GM23248 (cell line): ENCODE measurements at places on chromosomes 4 and X. TPM values are rescaled to one million over a fixed set of nuclear protein-coding genes. Genes with fewer than 3 reads are reported as not detected.

DNA sequence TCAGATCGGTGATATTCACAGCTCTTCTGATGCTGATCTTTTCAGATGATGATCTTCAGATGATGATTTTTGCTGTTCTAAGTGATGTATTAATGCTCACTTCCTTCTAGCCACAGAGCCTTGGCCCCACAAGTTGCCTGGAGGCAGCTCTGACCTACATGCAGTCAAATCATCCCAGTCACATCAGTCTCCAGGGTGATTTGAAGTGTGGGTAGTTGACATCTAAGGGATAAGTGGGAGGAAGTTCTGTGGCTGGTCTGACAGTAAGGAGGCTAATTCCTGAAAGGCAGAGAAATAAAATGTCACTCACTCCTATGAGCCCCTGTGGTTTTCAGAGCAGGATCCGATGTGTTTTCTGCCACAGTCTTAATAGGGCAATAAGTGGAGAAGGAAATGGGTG, 79.8 kb upstream of the RPL34 start:
- H3K36me3 ChIP-seq, result no peaks in the 10 kb centered on the region
- H3K27ac ChIP-seq, result no peak overlapping the region
- H3K4me3 ChIP-seq, result no peak overlapping the region
- H3K27me3 ChIP-seq, result peaks cover 14% of the 10 kb centered on the region; the same call in 1 of the 2 replicates

DNA sequence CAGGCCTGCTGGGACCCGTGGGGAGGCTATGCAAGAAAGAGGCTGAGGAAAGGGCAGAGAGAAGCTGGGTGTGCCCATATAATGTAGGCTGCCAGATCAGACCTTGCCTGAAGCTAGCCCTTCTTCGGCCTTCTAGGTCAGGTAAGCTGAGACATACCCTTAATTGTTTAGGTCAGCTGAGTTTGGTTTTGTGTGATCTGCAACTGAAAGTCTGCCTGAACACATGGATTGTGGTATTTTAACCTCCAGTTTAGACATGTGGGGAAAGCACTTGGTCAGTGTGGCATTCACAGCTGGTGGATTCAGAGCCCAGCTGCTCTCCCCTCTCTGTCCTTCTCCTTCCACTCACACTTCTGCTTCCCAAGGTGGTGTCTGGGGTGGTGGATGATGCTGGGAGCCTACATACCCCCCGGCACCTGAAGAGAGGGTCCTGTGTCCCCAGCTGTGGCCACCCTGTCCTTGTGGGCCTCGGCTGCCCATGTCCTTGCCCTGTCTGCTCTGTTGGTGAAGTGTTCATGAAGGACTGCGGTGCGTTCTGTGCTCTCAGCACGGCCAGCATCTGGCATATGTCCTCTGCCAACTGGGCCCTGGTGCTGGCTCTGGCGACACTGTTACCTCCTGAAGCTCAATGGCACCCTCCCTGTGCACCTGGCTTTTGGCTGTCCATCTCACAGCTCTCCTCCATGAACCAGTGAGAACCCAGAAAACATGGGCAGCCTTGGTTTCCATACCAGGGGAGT, 82.1 kb downstream of the NAT8L start:
- H3K27me3 ChIP-seq, result no peaks in the 10 kb centered on the region

DNA sequence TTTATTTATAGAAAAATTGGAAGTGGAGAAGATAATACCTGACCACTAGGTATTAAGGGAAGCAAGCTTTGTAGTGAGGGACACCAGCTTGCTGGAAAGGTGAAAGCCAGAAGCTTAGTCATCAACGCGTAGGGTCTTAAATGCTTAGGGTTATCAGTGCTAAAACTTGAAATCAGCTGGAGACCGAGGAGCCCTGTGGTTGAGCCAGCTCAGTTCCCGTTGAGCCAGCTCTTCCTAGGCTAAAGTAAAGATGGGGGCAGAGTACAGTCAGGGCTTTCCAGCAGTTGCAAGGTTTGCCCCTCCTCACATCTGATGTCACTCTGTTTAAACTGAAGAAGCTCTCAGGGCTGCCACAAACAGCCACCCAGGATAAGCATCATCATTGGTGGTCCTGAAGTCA, 240.7 kb downstream of the DCLK2 start:
- peaks cover 18% of the 10 kb centered on the region for H3K4me1 ChIP-seq
- no peaks in the 10 kb centered on the region for H3K36me3 ChIP-seq
- H3K27ac ChIP-seq, result no peak overlapping the region
- H3K4me3 ChIP-seq, result no peak overlapping the region
- DNase-seq, result no peak

- H3K4me3 ChIP-seq, result no peak overlapping the region
- no peaks in the 10 kb centered on the region for H3K36me3 ChIP-seq
- peak; percentile 55 for DNase-seq
- no peaks in the 10 kb centered on the region for H3K27me3 ChIP-seq
These were observed 37.0 kb downstream of the IRS4 start for GRCh38 chrX:108699368-108699767.

- H3K36me3 ChIP-seq, result no peaks in the 10 kb centered on the region
- DNase-seq, result peak; percentile 62
- H3K27me3 ChIP-seq, result no peaks in the 10 kb centered on the region
- no peak overlapping the region for H3K27ac ChIP-seq
These were observed 52.8 kb upstream of the ANKRD17 start for GRCh38 chr4:73311428-73311827.

GRCh38 chrX:47093860-47094259, 15.6 kb downstream of the RGN start:
- H3K27ac ChIP-seq, result no peak overlapping the region
- no peaks in the 10 kb centered on the region for H3K4me1 ChIP-seq
- no peaks in the 10 kb centered on the region for H3K36me3 ChIP-seq
- no peaks in the 10 kb centered on the region for H3K27me3 ChIP-seq

CXorf38 gene
- 7.7 and 12.9 TPM in 2 replicates for total RNA-seq

- peaks cover 23% of the 10 kb centered on the region for H3K27me3 ChIP-seq
- no peak overlapping the region for H3K27ac ChIP-seq
- H3K4me1 ChIP-seq, result no peaks in the 10 kb centered on the region
- no peaks in the 10 kb centered on the region for H3K36me3 ChIP-seq
These were observed 106.8 kb upstream of the NKX1-1 start for GRCh38 chr4:1512738-1513660.

- no peaks in the 10 kb centered on the region for H3K36me3 ChIP-seq
- H3K4me1 ChIP-seq, result peaks cover 63% of the 10 kb centered on the region
- 0 out of 2 replicates have a peak overlapping the region, but pooled peaks have one; percentile 14 for H3K4me3 ChIP-seq
- DNase-seq, result peak; percentile 81
- H3K27ac ChIP-seq, result peak overlapping the region; percentile 77
These were observed 176.8 kb downstream of the SCFD2 start for GRCh38 chr4:53189011-53189410.

DNA sequence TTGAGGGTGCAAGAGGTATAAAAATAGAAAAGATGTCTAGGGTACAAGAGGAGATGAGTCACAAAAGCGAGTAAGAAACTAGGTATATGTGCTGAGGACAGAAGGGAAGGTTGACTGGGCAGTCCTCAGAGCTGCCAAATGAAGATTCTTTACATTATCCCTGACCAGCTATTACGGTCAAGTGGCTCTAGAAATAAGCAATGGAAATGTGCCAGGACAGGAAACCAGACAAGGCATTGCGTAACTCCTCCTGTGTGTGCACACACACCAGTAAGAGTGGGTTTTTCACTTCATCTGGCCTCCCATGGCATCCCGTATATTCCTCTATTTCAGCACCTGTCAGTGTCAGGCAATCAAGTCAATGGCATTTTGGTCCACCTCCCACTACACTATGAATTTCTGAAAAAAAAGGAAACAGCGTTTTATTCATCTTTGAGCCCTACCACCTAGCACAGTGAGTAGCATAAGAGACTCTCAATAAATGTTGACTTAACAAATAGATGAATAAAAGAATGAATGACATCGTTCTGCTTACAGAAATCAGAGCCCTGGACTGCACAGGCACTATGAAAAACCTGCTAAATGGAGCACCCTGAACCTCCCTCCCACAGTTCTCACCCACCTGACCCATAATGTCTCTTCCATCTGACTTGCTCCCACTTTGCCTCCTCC, 62.6 kb upstream of the KLF3 start:
- no peaks in the 10 kb centered on the region for H3K36me3 ChIP-seq
- H3K4me3 ChIP-seq, result no peak overlapping the region
- no peak overlapping the region for H3K27ac ChIP-seq
- H3K4me1 ChIP-seq, result 0 out of 2 replicates have a peak, but pooled peaks cover 5% of the 10 kb centered on the region
- peak; percentile 47 for DNase-seq

DNA sequence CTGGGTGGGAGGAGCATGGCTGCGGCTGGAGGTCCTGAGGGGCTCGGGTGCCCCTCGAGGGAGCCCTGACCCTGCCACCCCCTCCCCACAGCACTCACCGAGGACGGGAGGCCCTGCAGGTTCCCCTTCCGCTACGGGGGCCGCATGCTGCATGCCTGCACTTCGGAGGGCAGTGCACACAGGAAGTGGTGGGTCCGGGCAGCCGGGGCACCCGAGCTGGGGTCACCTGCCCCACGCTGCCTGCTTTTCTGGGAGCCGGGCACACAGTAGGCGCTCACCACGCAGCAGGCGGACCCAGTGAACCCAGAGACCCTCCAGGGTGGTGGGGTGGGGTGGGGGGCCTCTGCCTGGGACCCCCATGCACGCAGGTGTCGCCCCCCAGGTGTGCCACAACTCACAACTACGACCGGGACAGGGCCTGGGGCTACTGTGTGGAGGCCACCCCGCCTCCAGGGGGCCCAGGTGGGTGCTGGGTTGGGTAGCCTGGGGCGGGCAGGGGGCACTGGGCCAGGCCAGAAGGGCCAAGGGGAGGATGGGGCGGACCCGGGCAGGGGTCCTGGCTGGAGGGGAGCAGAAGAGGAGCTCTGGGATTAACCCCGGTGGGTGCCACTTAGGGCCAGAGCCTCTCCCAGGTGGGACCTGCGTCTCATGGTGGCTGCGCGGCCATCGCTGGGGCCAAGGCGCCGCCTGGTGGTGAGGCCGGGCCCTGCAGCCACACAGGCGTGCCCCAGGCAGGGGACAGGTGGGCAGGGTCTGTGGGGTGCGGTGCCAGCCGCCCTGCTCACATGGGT, 1.4 kb downstream of the HGFAC start:
- H3K36me3 ChIP-seq, result no peaks in the 10 kb centered on the region
- no peak overlapping the region for H3K27ac ChIP-seq
- peak; percentile 67 for DNase-seq
- H3K27me3 ChIP-seq, result no peaks in the 10 kb centered on the region

DNA sequence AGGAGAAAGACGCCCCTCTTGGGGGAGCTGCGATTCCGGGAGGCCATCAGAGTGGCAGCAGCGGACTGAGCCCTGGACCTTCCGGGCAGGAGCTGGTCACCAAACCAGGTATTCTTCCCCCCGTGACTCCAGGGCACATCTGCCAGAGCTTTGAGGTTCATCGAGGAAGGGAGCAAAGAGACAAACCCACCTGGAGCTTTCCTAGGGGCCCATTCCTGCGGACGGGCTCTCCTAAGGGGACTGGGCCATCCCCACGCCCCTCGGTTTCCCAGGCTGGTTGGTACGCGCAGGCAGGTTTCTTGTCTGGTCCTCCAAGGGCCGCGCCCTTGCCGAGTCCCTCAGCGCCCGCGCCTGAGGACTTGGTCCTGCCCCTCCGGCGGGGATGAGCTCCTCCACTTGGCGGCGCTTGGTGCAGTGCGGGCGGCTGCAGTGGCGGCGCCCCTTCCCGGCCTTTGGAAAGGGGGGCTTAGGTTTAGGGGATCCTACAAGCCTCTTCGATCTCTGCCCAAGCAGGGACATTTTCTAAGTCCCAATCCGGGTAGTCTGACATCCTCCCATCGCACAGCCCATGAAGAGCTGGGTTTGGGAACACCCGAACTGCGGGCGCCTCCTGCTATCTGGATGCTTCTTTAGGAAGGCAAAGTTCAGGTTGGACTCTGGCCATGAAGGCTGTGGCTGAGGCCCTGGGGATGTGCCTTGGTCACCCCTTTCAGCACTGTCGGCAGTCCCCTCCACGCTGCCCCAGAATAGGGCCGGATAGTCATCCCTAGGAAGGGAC, 538 bp downstream of the STBD1 start:
- peak; percentile 90 for DNase-seq
- H3K27me3 ChIP-seq, result no peaks in the 10 kb centered on the region
- peak overlapping the region; percentile 76 for H3K27ac ChIP-seq

PUDP gene
- 4.0 and 11.8 TPM in 2 replicates for total RNA-seq

- H3K4me3 ChIP-seq, result no peak overlapping the region
- no peaks in the 10 kb centered on the region for H3K4me1 ChIP-seq
- no peak overlapping the region for H3K27ac ChIP-seq
- H3K27me3 ChIP-seq, result no peaks in the 10 kb centered on the region
These were observed 129.3 kb upstream of the PGRMC2 start for GRCh38 chr4:128416921-128417320.

NELFA gene
- total RNA-seq, result 16.9 and 18.7 TPM in 2 replicates

DNA sequence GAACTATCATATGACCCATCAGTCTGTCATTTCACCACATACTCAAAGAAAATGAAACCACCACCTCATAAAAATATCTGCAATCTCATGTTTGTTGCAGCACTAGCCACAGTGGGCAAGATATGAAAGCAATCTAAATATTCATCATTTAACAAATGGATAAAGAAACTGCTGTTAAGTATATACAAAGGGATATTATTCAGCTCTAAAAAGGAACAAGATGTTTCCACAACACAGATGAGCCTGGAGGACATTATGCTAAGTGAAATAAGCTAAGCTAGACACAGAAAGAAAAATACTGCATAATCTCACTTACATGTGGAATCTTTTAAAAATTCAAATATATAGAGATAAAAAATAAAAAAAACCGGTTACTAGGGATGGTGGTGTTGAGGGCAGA, 108.2 kb upstream of the BRWD3 start:
- H3K36me3 ChIP-seq, result no peaks in the 10 kb centered on the region
- no peak overlapping the region for H3K27ac ChIP-seq
- H3K27me3 ChIP-seq, result no peaks in the 10 kb centered on the region
- DNase-seq, result no peak
- H3K4me3 ChIP-seq, result no peak overlapping the region

ZNF711 gene
- 0.38 and 0.43 TPM in 2 replicates for total RNA-seq

GRCh38 chrX:104310090-104310489, 55.4 kb upstream of the ESX1 start:
- H3K36me3 ChIP-seq, result no peaks in the 10 kb centered on the region
- no peaks in the 10 kb centered on the region for H3K27me3 ChIP-seq
- peaks cover 11% of the 10 kb centered on the region for H3K4me1 ChIP-seq
- peak; percentile 66 for DNase-seq

GRCh38 chr4:142687547-142688275, 158.4 kb downstream of the INPP4B start:
- H3K27me3 ChIP-seq, result no peaks in the 10 kb centered on the region
- H3K4me3 ChIP-seq, result no peak overlapping the region
- H3K27ac ChIP-seq, result no peak overlapping the region
